ENCODE measurements at places on chromosomes 7 and 10.

DNA sequence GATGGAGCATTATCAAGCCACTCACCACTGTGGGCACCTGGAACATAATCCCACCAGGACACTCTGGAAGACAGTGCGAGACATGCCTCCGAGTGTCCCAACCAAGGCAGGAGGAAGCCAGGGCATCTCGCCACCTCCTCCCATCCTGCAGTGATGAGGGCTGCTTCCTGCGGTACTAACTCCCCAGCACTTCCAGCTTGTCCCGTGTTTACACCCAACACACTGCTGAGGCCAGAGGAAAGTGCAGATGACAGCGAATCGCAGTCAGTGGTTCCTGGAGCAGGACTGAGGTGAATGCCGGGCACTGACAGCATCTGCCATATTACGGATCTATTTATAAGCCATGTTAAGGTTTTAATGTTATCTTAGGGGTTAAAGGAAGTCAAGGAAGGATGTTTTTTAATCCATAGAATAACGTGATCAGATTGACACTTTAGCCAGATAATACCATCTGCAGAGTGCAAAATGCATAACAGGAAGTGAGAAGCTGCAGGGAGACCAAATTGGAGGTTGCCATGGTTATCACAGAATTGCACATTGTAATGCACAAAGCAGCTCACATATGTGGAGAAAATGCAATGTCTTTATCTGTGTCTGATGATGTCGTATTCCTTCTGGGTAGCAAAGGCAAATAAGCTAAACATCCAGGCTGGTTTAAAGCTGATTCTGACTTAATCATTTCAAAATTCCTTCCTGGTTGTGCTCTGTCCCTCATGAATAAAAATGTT lies 314.1 kb upstream of the C7orf33 start:
- peak; percentile 23 for DNase-seq

- no peak for DNase-seq
Measured at GRCh38 chr7:25169683-25170082, 44.6 kb upstream of the CYCS start.

DNA sequence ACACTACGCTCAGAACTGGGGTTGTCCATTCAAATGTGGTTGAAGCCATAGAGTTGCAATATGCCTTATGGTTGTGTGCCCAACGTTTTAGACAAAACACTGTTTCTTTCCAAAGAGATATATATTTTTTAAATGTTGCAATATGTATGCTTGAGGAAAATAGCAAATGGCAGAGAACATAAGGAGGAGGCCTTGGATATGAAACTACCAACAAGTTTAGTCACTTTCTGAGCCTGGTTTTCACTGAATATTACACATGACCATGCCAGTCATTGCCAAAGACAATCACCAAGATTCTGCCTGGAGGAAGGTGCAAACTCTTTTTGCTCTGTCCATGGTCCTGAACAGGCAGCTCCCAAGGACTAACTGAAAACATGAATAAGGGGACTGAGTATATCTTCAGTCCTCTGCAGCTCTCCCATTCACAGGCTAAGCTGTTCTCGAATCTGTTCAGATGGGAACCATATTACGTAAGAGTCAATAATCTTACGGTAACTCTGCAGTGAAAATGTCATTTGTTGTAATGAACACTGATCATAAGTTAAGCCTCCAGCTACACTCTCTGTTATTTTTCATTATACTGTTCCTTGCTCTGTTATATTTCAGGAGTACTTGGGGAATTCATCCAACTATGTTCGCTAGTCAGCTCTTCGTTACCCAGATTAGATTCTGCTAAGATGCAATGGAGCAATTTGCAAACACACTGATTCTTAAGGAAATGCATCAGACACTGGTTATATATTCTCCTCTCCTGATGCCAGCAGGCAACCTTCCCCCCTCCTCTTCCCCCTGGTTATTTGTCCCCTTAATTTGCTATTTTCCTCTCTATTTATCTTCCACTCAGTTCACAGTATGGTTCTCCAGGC lies 90.7 kb upstream of the C1QL3 start:
- no peak for DNase-seq

- no peak for DNase-seq
Measured at GRCh38 chr7:6182993-6183392, 89.4 kb downstream of the CYTH3 start.

- no peak for DNase-seq
Measured at GRCh38 chr10:129622736-129623135, 155.7 kb downstream of the MGMT start.

DNA sequence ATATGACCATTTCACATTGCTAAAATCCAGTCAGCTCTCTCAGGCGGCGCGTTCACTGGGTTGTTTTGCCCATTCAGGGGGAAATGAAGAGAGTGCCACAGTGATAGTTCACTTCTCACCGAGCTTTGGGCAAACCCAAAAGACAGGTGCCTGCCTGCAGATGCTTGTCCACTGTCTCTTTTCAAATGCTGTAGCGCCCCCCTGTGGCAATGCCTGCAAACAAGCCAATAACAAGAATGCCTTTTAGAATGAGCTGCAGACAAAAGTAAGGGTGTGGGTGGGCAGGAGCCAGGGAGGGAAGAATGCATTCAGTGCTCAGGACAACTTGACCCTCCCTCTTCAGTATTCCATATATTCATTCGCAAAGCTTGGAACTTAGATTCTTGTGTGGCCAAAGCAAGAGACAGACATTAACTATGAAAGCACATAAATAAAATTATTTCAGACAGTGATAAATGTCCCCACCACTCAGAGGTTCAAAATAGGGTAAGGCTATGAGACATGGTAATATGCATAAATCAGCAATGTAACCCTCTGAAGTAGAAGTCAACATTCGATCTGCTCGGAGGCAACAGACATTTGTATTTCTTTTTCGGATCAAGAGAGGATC lies 86.9 kb downstream of the JAZF1 start:
- peak; percentile 13 for DNase-seq

DNA sequence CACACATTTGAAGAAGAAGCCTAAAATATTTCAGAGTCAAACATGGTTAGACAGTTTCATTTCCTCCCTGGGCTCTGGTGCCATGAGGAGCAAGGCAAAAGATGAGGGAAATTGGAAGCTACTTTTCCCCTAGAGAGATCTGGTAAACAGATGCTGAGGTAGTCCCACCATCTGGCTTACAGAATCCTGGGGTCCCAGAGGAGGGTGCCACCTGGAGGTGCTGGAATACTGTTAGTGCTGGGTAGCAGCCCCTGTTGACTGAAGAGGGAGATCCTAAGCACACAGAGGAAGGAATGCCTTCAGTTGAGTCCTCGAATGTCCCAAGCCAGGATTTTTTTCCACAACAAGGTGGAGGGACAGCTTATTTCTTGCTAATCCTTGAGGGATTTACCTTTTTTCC lies 160.1 kb downstream of the FZD1 start:
- no peak for DNase-seq

DNA sequence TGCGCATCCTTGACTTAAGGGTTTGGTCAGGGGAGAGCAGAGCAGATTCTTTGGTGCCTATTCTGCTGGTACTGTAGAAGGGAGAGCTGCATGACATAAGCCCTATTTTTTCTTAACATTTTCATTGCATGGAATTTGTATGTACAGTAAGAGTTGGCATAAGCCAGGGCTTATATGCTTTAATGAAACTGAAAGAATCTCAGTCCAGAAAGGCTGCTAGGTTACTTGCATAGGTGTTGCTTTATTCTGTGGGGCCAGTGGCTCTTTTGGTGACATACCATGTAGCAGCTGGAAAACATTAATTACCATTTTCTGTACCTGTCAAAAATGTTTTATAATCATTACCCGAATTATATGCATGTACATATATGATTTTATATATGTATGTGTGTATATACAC lies 152.1 kb downstream of the LYZL1 start:
- no peak for DNase-seq

DNA sequence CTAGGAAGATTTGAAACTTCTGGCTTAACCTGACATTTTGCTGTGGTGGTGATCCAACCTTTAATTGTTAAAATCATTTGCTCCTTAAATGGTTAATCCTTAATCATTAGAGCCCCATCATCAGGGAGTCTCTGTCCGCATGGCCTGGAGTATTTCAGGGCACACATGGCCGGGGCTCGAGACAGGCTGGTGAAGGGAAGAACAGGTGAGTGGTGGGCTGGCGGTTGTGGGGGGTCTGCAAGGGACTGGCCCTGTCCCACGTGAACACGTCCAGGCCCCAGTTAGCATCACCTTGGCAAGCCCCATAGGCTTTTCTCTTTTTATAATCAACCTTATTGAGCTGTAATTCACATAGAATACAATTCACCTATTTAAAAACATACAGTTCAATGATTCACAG lies 109.5 kb downstream of the DNAJB6 start:
- no peak for DNase-seq

DNA sequence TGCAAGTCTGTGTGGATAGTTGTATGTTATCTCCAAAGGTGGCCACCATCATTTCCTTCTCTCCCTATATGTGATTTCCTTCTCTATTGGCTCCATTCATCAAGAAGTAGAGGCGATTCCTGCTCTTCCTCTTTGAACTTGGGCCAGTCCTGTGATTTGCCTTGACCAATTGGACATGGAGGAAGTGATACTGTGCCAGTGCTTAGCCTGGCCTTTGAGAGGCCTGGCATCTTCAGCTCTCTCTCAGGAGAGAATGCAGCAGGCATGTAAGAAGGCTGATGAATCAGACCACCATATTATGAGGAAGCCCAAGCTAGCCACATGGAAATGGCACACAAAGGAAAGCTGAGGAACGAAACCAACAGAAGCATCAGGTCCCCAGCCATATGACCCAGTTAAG lies 195.0 kb upstream of the SVIL start:
- DNase-seq: no peak

DNA sequence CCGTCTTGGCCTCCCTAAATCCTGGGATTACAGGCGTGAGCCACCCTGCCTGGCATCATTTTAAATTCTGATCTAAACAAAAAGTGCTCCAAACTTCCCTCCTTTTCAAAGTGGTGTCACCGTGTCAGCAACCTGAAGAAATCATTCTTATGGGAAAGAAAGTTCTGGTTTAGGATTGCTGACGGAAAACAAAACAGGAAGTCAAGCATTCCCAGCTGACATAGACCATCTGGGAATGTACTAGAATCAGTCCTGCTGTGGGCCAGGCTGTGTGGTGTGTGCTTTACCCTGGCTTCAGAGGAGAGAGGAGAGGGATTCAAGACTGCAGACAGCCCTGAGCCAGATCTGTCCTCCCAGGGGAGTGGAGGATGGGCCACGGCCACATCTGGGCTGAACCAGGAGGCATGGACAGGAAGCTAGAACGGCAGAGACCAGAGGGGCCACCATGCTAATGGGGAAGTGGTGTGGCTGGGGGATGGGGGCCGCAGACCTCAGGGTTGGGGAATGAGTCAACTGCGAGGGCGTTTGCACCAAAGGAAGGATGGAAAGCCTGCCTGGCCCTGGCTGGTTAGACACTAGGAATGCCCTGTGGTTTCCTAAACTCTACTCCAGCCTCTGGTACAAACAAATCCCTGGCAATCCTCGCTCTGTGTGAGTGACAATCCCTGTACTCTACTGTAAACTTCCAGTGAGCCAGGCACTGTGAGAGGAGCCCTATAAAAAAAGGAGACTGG lies 16.7 kb upstream of the CLIP2 start:
- no peak for DNase-seq

GRCh38 chr7:87369216-87369615 lies 23.8 kb downstream of the CROT start:
- DNase-seq: no peak

DNA sequence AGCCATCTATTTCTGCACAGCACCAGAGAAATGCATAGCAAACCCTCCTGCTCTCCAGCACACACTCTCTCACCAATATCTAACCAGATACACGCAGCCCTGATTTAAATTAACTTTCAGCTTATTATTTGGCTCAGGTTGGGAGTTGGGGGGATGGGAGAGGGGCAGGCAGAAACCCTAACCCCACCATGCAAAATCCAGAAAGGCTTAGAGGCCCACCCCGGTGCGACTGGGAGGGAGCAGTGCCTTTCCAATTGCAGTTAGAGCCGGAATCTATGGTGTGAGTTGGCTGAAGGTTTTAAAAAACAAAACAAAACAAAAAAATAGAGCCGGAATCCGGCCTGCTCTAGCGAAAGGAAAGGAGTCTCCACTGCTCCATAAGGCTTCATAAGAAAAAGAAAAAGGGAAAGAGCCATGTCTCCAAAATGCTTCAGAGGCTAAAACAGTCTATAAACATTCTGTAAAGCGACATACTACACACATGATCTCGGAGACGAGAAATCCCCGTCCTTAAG lies 2.9 kb downstream of the IGF2BP3 start:
- DNase-seq: no peak

GRCh38 chr7:82840061-82840460 lies 322.6 kb downstream of the PCLO start:
- DNase-seq: no peak

- no peak for DNase-seq
Measured at GRCh38 chr7:95056107-95056739, 148.8 kb downstream of the PPP1R9A start.

DNA sequence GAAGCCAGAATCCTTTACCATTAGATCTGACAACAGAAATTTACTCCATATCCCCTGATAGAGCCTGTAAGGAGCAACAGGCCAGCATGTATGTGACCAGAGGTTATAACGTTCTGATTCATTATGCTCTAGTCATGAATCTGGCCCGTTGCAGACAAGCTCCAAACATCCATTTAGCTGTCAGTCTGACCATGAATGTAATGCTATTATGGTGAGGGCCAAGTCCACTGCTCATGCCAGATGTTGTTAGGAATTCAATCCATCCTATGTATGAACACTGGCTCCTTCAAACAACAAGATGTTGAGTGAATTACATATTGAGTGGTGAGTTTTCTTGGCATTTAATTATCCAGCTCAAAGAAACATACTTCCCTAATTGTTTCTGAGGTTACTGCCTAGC lies 610.1 kb upstream of the ANKRD30A start:
- no peak for DNase-seq

- no peak for DNase-seq
Measured at GRCh38 chr7:30674420-30674819, 7.8 kb downstream of the CRHR2 start.

- no peak for DNase-seq
Measured at GRCh38 chr7:100102950-100103840, 1.8 kb downstream of the AP4M1 start.

DNA sequence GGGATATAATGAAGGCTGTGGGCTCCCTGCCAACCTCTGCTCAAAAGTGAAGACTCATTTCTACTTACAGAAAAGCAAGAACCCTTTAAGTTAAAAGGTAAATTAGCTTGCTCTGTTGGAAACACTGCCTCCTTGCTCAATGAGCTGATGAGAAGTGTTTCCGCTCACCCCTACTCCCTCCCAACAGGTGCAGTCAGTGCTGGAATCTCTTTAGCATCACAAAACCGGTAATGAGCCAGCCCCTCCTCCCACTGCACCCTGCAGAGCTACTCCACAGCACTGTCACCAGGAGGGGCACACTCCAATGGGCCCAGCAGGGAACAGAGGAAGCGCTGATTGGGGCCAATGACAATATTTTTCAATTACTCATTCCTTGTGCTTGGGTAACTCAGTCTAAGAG lies 262.5 kb downstream of the TCERG1L start:
- DNase-seq: no peak

GRCh38 chr7:45697576-45698136 lies 123.5 kb downstream of the ADCY1 start:
- no peak for DNase-seq

GRCh38 chr7:28052933-28053332 lies 127.7 kb downstream of the JAZF1 start:
- DNase-seq: no peak

GRCh38 chr10:104802941-104803340 lies 161.9 kb downstream of the SORCS3 start:
- DNase-seq: no peak

Measured in anterior cingulate cortex (tissue), 58 donors.